Right atrium auricular region (tissue), 2 donors: ENCODE measurements at places on chromosomes 6 and 20. TPM values are rescaled to one million over a fixed set of nuclear protein-coding genes. Genes with fewer than 3 reads are reported as not detected.

KCNK17 gene
- total RNA-seq: 0.98 TPM

UBE3D gene
- 4.2 TPM for total RNA-seq

CLPSL1 gene
- not detected for total RNA-seq

DEF6 gene
- total RNA-seq: 1.4 TPM

GRM1 gene
- total RNA-seq: 0.07 TPM

GRCh38 chr20:52104546-52105441 is 86.8 kb downstream of the ZFP64 start:
- no peak for DNase-seq
- no peaks in the 10 kb centered on the region for H3K36me3 ChIP-seq
- peaks cover 17% of the 10 kb centered on the region for H3K27me3 ChIP-seq
- H3K4me3 ChIP-seq: peak overlapping the region; percentile 52
